ENCODE measurements at places on chromosomes 11 and 22.

DNA sequence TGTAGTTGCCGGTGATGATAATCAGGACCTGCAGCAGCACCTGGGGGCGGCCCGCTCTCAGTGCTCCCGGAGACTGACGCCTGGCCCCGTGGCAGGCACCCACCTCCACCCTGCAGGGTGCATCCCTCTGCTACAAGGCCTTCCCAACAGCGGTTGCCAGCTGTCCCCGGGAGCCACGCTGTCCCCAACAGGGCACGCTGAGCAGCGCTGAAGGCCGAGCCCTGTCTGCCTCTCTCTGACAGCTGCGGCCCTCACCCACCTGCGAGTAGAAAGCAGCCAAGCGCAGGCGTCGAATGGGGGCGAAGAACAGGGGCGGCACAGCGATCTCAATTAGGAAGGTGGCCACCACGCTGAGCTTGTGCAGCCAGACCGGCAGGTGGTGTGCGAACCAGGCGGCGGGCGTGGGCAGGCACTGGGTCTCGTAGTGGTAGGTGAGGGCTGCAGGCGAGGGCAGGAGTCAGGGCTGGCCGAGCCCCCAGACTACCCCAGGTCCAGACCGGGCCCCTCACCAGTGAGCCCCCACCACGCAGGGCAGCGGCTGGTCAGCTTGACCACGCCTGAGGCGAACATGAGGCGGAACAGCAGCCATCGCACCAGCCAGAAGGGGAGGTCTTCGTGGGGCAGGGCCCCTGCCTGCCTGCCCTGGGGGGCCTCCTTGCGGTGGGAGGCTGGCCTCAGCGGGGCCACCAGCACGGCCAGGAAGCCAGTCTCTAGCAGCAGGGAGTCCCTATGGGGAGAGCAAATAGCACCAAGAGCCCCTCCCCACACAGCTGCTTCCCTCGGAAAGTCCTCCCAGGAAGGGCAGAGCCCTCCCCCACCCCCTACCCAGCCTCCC, 1.5 kb downstream of the LMF2 start:
- DNase-seq: no peak

- peak; percentile 76 for DNase-seq
Measured at GRCh38 chr11:114366331-114367243, 33.7 kb downstream of the C11orf71 start.

DNA sequence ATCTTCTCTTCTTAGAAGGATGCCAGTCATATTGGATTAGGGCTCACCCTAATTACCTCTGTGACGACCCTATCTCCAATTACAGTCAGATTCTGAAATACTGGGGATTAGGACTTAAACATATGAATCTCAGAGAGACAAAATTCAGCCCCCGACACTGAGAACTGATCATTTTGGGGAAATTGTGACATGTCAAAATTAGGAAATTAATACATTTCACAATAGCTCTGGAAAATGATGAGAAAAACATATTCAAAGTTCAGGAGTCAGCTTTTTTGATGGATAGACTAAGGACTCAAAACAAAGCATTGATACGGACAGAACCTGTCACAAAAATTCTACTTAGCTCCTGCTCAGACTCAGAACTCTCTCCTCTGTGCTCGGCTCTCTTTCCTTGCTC, 40.8 kb downstream of the COMMD9 start:
- no peak for DNase-seq

DNA sequence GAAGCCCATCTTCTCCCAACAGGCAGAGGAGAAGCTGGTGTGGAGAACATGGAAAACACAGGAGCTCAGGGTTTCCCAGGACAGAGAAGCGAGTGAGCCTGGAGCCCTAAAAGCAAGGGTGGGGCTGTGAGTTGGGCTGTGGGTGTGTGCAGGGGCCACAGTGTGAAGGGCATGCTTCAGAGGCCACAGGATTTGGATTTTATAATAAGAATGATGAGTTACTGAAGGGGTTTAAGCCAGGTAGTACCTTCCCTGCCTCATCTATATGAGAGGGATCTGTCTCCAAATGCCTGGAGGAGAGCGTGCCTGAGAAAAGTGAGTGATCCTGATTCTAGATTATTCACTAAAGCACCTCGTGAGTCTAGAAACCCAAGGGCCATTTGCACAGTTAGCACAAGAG, 106.8 kb downstream of the VPREB1 start:
- DNase-seq: no peak

DNA sequence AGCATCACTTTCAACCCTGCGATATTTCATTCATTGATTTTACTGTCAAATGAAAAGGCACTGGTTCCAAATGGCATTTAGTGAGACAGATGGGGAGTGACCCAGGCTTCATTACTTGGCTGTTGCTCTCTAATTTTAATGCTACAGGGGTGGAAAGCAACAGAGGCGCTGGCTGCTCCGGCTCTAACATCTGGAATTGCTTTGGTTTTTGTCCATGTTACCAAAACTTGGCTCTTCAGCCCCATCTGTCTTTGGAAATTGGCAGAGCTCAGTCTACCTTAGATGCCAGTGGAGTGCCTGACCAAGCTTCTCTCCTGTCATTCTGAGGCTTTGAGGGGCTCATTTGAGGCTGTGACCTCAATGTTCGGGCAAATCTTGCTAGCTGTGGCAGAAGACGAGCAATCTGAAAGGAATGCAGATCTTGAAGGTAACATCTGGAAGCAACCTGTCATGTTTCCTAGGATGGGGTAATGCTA, 409.5 kb upstream of the SYN3 start:
- DNase-seq: no peak

GRCh38 chr22:47218671-47219070, 456.2 kb downstream of the TBC1D22A start:
- no peak for DNase-seq

DNA sequence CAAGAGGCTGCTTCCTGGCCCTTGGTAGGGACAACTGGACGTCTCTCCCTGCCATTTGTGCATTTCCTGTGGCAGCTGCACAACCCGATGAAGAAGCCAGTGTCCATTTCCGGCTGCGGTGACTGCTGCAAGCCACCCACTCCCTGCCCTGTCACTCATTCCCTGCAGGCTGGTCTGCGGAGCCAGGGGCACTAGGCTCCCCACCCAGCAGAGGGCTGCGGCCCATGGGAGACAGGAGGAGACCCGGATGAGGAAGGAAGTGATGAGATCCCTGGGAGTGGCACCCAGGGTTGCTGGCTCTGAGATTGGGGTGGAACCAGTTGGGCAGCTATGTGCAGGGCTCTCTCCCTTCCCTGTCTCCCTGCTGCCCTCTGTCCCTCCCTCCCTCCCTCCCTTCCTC, 10.0 kb upstream of the MYRF start:
- DNase-seq: no peak
